Stimulated activated CD4-positive, alpha-beta T cell treated with anti-CD3 and anti-CD28 coated beads, TNF-alpha, amount 100 ng/mL, for 1 hour (primary cell): ENCODE measurements at places on chromosomes 5 and 9.

DNA sequence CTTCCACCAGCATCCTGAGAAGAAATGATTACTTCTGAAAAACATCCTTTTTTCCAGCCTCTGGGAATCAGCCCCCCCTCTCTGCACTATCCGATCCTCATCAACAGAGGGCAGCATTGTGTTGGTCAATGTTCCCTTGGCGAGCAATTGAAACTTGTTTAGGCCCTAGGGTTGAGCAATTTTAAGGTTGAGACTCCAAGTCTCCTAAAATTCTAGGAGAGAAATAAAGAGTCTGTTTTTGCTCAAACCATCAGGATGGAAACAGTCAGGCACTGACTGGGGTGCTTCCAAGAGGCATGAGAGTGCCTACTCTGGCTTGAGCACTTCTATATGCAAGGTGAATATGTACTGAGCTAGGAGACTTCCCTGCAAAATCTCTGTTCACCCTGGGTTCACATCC is 12.4 kb upstream of the CYFIP2 start:
- DNase-seq = no peak

- no peak for DNase-seq
Measured at GRCh38 chr5:145681216-145681615, 153.9 kb downstream of the PRELID2 start.

DNA sequence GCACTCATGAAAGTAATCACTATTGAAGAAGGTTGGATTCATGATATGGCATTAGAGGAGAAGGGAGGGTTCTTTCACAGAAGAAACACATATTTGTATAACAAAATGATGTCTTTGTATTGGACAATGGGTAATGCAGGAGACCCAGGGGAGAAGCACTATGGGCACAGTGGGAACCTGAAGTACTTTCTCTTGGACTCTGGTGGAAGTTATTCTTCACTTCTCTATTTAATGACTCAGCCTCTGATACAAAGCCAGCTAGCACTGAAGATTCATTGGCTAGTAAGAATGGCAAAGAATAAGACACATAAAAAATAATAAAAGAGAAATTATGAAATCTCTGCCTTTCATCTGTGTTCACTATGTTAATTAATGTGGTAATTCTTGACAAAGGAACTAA is 149.9 kb upstream of the PRR16 start:
- no peak for DNase-seq

DNA sequence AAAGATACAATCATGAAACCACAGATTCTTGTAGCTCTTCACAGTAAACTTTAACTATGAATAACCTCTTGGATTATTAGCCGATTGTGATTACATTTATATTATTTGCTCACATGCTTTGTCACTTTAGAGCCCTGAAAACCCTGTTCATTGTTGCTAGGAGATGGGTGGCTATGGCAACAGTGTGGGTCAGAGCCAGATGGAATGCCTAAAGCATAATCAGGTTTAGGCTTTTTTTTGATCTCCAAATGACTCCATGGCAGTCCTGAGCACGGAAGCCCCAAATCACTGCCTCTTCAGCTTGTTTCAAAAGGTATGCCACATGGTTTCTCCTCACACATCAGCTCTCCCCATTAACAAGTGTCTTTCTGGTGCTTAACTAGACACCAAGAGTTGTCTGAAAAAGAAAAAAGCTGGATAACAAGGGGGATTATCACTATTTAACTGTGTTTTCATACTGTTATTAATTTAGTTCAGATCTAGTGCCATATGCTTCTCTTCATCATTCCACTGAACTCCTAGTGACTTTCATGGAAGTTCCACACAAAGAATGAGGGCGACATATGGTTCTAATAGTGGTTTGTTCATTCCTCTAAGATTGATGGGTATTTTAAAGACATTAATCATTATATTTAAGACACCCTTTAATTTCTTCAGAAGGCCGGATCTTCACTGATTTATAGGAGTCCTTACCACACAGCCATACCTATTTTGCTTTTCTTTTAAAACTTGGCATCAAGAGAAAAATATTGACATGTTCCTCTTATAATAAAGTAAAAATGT is 88.8 kb upstream of the PAM start:
- no peak for DNase-seq

GRCh38 chr9:38286357-38286756 is 106.1 kb upstream of the ALDH1B1 start:
- no peak for DNase-seq

- DNase-seq = no peak
Measured at GRCh38 chr9:101446732-101447131, 11.2 kb upstream of the ALDOB start.

GRCh38 chr9:129282731-129283211 is 104.7 kb upstream of the IER5L start:
- no peak for DNase-seq

DNA sequence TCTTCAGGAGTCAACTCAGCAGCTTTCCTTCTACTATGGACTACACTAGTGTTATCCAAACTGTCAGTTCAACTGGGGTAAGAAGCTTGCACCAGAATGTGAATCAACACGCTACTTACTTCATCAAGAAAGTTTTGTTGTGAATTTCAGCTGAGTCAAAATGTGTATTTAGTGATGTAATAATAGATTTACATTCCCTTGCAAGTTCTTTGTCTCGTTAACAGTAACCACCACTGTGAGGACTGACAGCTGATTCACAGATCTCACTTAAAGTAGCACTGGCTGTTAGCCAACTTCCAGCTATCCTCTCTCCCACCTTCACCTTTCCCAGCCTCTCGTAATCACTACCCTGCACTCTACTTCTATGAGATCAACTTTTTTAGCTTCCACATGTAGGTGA is 445.3 kb downstream of the NTRK2 start:
- no peak for DNase-seq

DNA sequence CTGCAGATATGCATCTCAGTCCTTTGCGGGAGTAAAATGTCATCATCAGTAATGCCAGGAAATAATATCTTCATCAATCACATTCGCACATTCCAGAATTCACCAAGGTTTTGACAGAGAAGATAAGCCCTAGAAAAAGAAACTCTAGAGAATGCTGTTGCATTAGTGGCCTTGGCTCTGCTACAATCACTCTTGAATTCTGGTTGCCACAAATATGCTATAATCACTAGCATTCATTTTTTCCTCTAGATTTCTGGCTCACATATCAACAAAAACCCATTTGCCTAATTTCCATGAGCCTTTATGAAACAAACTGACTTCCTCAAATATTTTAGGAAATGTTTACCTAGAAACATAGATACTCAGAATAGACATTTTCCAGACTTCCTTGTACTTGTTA is 653.4 kb downstream of the ANXA1 start:
- no peak for DNase-seq

GRCh38 chr9:124611106-124611505 is 103.9 kb upstream of the NR5A1 start:
- DNase-seq = no peak

- DNase-seq = no peak
Measured at GRCh38 chr5:170287532-170287931, 10.0 kb downstream of the LCP2 start.

GRCh38 chr5:16897284-16897704 is 38.8 kb downstream of the MYO10 start:
- DNase-seq = no peak

DNA sequence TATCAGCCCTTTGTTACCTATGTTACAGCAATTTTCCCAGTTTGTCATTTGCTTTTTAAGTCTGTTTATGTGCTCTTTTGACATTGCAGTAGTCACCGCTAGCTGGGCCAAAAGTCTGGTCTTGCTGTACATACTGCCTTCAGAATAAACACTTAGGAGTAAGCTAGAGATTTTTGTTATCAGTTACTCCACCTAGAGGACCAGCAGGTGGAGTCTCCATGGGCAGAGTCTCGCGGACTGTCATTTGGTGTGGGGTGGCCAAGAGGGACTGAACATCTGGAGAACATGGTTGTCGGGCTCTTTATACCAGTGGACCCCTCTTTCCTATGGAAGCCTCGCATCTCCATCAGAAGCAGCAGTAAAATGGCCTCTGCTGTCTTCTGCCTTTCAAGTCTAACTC is 10.8 kb upstream of the MGAT1 start:
- DNase-seq = no peak

DNA sequence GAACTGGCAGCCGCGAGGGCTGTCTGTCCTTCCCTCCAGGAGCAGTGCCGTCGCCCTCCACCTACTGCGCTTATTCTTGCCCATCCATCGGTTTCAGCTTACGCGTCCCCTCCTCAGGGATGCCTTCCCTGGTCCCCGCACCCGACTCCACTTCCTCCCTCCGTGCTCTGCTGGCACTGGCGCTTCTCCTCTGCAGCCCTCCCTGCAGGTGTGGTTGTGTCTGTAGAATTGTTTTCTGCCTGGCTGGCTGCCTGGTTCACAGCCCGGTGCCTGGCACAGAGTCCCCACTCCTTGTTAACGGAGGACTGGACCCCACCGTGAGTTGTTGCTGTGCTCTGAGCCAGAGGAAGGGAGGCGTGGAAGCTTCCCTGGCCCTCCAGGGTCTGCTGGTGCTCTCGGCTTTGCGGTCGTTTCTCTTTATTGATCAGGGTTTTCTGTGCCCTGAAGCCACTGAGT is 5.7 kb downstream of the NTMT1 start:
- DNase-seq = no peak

DNA sequence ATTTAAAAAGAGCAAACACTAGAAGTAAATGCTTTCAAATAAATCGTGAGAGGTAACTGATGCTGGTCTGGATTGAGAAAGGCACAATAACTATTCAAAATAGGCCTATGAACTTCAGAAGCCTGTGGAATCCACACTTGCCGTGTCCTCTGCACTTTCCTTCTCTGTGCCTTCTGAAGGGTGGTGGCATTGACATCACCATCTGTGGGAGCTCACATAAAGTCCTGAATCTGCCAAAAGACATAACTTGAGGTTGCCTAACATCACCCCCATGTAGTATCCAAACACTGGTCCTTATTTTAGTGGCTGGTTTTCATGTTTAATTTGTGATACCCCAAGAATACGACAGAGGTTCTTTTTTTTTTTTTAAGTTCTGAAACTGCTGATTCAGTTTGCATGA is 59.8 kb downstream of the IRF1 start:
- no peak for DNase-seq

DNA sequence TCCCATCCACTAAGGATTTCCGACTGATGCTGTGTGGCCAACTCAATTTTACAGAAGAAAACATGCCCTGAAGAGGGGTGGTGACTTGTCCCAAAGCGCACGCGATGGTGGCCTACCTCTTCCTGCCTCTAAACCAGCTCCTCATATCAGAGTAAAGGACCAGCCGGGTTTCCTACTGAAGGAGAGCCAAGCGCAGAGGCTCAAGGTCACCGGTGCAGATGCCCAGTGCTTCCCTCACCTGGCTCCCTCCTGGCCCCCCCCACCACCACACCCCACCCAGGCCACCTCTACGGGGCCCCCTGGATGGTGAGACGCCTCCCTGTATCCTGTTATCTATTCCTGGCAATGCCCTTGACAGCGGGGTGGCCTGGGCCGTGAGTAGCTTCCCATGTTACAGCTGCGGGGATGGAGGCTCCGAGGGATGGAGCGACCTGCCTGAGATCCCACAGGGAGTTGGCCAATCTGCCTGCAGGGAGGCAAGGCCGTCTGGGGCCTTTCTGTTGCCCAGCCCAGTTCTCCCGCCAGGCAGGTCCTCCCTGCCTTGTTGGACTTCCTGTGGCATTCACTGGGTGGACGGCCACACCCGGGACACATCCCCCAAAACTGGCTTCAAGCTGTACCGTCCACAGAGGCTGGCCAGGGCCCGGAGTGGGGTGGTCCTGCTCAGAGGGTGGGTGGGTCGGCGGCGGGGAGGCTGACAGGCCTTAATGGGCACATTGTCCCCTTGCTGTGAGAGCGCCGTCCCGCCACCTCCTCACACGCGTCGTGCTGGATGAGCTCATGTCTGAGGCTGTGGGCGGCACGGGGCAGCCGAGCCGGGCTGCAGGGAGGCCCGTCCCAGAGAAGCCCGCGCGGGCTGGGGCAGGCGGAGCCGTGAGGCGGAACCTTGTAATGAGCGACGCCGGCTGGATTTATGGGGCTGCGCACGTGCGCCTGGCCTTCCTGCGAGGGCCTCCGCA is 72.5 kb downstream of the MACROH2A1 start:
- DNase-seq = no peak

GRCh38 chr5:26572480-26572879 is 465.9 kb downstream of the CDH9 start:
- DNase-seq = no peak

DNA sequence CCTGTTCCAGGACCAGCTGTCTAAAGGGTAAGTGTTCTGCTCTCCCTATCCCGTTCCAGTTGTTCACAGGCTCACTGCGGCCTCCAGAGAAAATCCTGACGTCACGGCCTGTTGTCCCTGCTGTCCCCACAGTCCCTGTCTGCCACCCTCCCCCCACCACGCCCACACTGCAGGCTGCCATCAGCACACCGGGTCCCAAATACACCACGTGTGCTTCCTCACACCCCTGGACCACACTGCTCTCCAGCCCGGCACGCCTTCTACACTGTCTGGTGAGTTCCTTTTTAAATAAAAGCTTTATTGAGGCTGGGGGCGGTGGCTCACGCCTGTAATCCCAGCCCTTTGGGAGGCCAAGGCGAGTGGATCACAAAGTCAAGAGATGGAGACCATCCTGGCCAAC is 88.3 kb upstream of the RUFY1 start:
- DNase-seq = no peak

DNA sequence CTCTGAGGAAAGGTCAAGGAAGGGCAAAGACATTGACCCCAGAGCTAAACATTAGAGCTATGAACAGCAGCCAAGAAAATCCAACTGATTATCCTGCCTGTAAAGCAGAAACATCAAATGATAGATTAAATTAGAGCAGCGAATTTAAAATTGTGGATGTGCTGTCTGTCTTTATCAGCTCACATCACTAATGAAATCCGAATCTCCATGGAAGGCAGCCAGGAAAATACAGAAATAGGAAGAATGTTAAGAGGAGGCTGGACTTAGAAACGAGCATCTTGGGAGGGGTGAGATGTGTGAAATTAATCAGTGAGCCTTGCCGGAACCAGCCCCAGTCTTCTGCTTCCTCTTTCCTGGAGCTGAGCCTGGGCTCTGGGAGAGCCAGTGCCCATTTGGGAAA is 191.0 kb downstream of the PJA2 start:
- DNase-seq = no peak

GRCh38 chr9:129081388-129081904 is 535 bp downstream of the DOLPP1 start:
- DNase-seq = no peak

- no peak for DNase-seq
Measured at GRCh38 chr5:132788990-132789886, 12.2 kb upstream of the SEPTIN8 start.
